ENCODE measurements at places on chromosomes 13 and 19. TPM values are rescaled to one million over a fixed set of nuclear protein-coding genes. Genes with fewer than 3 reads are reported as not detected.
A peak's percentile ranks its signal among the peaks of the same experiment; 100 is the strongest.

ZNF763 gene
- total RNA-seq: 1.3 TPM

SHD gene
- total RNA-seq: not detected

ADAT3 gene
- 1.9 TPM for total RNA-seq

NTN5 gene
- not detected for total RNA-seq

CEACAM7 gene
- total RNA-seq: 7.3 TPM

PPM1N gene
- 1.6 TPM for total RNA-seq

CEACAM3 gene
- total RNA-seq: 0.26 TPM

TBXA2R gene
- not detected for total RNA-seq

- DNase-seq: no peak
Measured at GRCh38 chr13:39347926-39348901, 254.8 kb downstream of the LHFPL6 start.

- DNase-seq: no peak
Measured at GRCh38 chr13:112622375-112622774, 34.4 kb upstream of the TUBGCP3 start.

DNA sequence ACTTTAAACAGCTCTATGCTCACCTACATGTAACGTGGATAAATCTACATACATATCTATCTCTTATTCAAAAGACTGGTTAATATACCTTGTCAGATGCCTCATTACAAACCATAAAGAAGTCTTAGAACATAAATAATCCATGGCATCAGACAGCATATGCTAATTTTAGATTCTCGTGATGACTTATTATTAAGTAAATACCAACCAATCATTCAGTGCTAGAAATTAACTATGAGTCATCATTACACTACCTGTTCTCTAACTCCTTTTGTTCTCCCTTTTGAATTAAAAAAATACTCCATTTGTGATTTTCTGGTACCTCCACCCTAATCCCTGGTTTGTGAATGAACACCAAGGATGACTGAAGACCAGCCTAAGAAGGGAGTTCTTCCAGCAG lies 754.3 kb upstream of the ARGLU1 start:
- peak; percentile 63 for DNase-seq

DNA sequence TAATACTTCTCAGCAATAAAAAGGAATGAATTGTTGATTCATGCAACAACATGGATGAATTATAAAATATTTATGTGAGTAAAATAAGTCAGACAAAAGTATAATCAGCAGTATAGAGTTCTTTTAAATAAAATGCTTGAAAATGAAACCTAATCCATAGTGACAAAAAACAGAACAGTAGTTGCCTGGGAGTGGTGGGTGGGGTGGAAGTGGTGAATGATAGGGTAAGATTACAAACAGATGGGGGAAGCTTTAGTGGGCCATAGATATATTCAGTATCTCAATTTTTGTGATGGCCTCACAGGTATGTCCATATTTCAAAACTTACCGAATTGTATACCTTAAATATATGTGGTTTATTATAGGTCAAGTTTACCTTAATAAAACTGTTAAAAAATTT lies 124.9 kb upstream of the UBL3 start:
- no peak for DNase-seq

DNA sequence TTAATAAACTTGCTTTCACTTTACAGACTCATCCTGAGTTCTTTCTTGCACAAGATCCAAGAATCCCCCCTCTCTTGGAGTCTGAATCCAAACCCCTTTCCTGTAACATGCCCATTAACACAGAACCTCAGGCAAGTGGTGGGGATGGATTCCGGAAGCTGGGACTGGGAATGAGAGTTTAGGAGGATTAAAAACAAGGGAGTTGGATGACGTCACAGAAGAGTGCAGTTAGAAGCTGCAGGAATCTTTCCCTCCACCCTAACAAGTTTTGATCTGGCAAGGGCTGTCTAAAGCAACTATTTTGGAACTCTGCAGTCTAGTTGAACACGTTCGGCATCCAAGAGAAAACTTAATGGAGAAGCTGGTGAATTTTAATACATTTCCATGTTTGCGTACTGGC lies 48.2 kb upstream of the PEPD start:
- no peak for DNase-seq

- DNase-seq: no peak
Measured at GRCh38 chr13:73212482-73212881, 153.7 kb downstream of the KLF5 start.

DNA sequence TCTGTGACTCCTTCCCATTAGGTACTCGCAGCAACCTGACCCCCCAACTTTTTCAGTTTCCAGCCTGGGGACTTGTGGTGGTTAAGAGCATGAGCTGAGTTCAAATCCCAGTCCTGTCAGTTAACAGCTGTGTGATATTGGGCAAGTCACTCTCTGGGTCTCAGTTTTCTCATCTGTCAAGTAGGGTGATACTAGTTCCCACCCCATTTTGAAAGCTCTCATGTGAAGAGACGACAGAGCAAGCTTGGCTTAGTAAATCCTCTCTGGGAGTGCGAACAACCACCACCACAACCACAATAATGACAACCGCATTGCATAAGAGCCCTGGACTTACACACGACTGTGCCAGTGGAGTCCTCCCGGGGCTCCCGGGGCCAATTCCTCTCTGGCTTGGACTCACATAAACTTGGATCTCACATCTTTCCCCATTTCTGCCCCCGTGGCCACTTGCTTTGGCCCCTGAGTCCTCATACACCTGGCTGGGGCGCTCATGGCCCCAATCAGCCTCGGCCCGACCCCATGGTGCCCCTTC lies 454 bp downstream of the BLVRB start:
- peak; percentile 58 for DNase-seq

DNA sequence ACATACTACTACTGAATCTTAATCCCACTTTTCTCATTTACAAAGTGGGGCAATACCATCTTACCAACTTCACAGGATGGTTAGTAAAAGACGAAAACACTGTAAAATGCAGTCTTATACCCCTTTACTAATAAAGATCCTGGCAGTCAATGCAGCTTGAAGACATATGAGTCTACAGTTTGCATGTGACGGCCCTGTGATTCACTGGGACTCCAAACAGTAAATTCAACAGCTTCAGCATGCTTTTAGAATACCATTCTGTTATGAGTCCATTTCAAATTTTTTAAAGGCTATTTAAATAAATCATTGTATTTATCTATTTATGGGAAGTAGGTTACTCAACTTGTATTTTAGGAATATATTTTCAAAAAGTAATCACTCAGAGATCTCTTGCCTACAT lies 629.1 kb downstream of the LIG4 start:
- no peak for DNase-seq

GRCh38 chr13:75685239-75685697 lies 49.1 kb downstream of the LMO7 start:
- DNase-seq: peak; percentile 93

GRCh38 chr13:89749888-89750287 lies 1597.6 kb upstream of the MIR17HG start:
- peak; percentile 80 for DNase-seq

- no peak for DNase-seq
Measured at GRCh38 chr19:49870309-49870901, 3.0 kb upstream of the PNKP start.
